ENCODE measurements at places on chromosomes 6 and 20.

DNA sequence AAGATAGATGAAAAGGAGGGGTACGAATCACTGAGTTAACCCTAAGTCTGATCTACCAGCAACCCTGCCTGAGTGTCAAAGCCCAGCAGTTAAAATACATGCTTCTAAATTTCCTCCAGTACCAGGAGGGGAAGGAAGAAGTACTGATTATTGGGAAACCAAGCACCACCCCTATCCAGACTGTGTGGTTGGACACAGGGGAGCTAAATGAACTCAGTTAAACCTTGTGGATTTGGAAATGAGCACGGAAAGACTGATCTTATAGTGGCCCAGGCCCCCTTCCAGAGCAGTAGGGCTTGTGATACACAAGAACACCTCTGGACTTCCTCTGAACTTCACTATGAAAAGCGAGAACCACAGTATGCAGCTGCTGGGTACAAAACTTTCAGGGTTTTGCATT lies 585.6 kb downstream of the MAFB start:
- no peak for DNase-seq

- no peak for DNase-seq
Observed at GRCh38 chr6:160055813-160056212, 65.8 kb upstream of the SLC22A1 start.

DNA sequence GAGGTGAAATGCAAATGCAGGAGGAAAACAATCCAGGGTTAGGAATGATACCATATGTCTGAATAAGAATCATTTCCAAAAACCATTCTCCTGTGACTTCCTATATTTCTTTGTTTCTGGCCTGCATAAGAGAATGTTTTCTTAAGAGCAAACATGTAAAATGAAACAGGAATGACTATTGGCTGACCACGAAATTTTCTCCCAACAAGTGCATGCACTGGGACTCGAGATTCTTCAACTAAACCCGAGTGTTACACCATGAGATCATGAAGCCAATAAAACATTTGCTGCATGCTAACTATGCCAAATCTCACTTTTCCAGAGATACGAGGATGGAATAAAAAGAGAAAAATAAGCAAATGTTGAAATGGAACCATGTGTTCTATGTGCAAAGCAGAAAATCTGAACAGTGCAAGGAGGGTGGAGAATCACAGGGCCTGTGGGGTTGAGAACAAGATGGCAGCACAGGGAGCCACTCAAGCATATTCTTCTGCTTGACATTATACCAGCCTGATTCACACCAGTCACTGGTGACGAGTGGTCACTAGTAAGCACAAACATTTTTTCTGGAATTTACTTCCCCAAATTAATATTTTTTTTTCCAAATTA lies 212.2 kb upstream of the FOXA2 start:
- no peak for DNase-seq

GRCh38 chr6:107832151-107833056 lies 8.3 kb upstream of the SCML4 start:
- no peak for DNase-seq

DNA sequence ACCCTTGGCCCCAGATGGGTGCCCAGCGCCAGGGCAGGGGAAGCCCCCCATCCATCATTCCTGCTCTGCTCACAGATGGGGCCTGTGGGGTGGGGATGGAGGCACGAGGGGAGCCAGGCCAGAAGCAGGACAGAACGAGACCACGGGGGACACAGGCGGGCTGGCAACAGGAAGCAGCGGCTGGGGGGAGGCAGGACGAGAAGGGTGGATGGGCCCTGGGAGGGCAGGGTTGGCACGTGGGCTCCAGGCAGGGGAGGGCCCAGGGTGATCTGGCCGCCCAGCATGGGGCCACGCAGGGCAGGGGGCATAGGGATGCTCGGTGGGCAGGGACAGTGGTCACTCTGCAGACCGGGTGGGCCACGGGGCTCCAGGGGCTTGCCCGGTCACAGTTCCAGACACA lies 41.6 kb downstream of the KCNQ2 start:
- no peak for DNase-seq

GRCh38 chr6:14871221-14871620 lies 374.6 kb upstream of the JARID2 start:
- DNase-seq, result no peak

- no peak for DNase-seq
Observed at GRCh38 chr6:124479991-124480430, 482.2 kb upstream of the RNF217 start.

DNA sequence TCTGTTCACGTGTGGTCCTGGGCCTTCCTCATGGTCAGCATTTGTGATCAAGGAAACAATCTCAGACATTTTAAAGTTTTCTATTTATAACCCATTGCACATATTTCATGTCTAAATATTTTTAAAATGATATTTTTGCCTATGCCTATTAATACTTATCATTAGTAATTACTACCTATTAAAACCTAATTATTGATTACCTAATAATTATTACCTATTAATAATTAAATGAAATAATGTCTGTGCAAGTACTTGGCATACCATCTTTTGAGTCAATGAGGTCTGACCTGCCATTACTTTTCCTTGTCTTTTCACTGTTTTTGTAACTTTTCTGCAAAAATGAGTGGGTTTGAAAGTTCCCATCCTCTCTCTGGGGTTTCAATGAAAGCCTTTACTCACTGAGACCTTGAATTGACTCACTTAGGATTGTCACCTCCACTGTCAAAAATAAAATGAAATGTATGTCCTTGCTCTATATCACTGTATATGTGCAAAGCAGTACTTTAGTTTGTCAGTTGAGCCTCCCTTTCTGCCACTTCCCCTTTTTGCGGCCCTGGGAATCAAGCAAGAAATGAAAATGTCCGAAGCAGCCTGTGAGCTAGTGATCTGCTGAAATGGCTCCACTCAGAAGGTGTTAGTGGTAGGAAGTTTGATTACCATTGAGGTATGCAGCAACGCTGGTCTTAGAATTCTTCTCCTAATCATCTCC lies 87.8 kb downstream of the L3MBTL3 start:
- DNase-seq, result no peak

DNA sequence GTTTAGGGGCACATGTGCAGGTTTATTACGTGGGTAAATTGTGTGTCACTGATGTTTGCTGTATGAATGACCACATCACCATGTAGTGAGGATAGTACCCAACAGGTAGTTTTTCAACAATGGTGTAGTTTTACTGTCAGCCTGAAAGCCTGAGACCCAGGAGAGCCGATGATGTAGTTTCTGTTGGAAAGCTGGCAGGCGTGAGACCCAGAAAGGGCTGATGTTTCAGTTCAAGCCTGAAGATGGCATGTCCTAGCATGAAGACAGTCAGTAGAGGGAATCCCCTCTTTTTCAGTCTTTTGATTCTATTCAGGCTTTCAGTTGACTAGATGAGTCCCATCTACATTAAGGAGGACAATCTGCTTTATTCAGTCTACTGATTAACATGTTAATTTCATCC lies 96.7 kb downstream of the KLHL32 start:
- no peak for DNase-seq

DNA sequence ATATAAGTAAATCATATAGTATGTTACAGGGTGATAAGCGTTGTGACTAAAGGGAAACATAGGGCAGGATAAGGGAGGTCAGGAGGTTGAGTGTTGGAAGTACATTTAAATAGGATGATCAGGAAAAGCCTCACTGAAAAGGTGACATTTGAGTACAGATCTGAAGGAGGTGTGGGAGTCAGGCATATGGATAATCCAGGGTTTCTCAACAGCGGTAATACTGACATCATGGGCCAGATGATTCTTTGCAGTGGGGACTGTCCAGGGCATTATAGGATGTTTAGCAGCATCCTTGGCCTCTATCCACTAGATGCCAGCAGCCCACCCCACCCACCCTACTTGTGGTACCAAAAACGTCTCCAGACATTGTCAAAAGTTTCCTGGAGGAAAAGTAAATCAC lies 292.6 kb upstream of the PREP start:
- no peak for DNase-seq

Data from stimulated activated CD8-positive, alpha-beta memory T cell treated with anti-CD3 and anti-CD28 coated beads, Interleukin-15, amount 100 ng/mL, for 4 hours (primary cell).